ENCODE measurements at places on chromosomes 11 and 22.

DNA sequence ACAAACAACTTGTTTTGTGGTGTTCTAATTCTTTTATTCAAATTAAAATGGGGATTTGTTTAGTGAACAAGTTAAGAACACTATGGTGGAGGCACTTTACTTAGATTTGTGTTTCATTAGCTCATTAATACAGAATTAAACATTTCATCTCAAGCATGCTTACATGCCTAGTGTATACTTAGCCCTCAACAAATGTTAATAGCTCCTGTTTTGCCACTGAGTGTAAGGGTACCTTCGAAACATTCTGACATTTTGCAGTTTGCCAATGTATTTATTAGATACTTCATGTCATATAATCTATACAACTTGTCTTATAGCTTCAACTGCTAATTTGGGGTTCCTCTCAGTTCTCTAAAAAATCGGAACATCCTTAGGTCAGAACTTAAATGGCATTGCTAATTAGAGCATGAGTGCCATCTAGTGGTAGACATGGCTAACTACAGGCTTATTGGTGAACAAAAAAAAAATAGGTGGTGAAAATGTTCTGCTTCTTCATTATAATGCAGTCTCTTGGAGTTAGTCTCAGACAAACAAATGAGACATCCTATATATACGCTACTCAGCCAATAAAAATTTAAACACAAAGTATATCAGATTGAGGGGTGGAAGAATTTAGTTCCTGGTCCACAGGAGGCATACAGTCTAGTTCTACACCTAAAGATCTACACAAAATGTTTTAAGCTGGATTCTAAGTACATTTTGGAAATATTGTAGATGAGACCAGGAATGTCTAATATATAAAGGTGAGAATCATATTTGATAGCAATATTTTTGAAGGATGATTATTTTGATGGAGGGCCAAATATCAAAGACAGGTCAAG, 4.9 kb upstream of the CNTN5 start:
- DNase-seq, result no peak

DNA sequence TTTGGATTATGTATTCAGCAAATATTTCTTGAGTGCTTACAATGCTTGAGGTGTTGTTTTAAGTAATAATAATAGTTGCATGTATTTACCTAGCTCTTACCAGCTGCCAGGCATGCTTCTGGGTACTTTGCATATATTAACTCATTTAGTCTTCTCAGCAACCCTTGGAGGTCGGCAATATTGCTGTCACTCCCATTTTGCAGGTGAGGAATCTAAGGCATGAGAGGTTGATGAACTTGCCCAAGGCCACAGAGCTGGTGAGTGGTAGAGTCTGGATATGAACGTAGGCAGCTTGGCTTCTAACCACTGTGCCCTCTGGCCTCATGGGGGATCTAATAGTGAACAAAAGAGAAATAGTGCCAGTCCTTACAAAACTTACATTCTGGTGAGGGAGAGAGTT, 92.9 kb downstream of the PARVA start:
- no peak for DNase-seq

- no peak for DNase-seq
These were observed 103.2 kb upstream of the ANO3 start for GRCh38 chr11:26228778-26229177.

DNA sequence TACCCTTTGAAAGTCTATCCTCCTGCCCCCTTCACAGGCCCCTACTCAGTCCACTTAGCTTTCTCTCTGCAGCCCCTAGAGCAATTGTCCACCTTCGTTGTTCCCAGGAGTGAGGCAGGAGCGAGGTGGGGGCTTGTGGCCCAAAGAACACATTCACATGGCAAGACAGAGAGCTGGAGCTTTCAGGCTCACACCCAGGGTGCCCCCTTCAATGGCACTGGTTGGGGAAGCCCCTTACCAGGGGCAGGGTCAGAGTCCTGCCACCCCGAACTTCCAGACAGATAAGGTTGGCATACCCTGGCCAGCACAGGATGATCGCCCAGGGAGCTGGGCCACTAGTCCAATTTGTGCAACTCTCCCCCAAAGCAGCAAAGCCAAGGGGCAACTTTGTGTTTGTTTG, 6.2 kb upstream of the SLC5A4 start:
- DNase-seq, result no peak

DNA sequence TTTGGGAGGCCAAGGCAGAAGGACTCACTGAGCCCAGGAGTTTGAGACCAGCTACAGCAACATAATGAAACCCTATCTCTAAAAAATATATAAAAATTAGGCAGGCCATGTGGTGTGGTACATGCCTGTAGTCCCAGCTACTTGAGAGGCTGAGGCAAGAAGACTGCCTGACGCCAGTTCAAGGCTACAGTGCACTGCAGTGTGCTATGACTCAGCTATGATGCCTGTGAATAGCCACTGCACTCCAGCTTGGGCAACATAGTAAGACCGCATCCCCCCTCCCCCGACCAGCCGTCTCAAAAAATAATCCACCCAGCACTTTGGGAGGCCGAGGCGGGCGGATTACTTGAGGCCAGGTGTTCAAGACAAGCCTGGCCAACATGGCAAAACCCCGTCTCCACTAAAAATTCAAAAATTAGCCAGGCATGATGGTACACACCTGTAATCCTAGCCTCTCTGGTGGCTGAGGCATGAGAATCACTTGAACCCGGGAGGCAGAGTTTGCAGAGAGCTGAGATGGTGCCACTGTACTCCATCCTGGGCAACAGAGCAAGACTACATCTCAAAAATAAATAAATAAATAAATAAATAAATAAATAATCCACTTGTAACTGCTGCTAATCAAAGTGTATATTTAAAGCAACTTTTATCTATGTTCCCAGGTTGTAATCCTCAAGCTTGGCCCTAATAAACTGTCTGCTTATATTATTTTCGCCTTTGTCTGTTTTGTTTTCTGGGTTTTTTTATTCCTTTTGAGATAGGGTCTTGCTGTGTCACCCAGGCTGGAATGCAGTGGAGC, 7.8 kb downstream of the HPS5 start:
- DNase-seq, result no peak

DNA sequence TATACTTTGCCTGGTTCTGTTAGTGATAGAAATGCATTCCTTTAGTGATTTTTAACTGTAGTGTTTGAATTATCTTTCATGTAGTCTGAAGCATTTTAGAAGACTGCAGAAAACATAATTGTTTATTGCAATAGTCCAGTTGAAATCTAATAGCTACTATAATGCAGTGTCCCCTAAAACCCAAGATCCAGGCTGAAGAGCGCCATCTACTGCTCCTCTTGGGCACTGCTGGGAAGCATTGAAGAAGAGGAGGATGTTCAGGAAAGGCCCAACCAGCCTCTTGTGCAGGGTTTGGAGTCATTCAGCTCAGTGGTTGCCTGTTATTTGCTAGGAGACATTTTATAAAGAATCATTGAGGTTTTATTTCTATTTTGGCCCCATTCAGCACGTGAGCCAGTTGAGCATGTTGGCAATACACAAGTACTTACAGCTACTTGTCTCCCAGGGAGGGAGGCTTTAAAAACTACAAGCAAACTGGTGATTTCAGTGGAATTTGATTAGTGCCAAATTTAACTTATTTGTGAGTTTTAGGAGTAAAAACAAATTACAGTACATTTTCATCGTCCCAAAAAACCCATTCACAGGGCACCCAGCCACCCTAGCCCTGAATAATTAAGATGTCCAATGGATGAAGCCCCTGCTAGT, 74.9 kb upstream of the HORMAD2 start:
- DNase-seq, result no peak

DNA sequence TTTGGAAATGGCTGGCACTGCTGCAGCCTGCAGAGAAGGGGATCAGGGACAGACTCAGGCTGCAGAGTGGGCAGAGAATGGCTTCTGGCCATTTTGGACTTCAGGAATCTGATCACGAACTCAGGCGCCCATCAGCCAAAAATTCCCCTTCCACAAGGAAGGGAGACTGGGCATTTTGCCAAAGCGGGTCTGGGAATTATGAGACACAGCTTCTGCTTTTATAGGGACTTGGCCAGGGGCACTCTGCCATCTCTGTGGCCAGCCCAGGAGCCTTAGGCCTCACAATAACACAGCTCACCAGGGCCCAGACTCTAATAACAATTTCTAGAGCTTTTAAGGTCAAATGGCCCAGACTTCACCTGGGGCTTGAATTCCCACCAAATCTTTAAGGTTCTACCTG, 74.7 kb downstream of the CHST1 start:
- DNase-seq, result no peak

- no peak for DNase-seq
These were observed 100.1 kb downstream of the ATXN10 start for GRCh38 chr22:45771711-45772110.

- DNase-seq, result no peak
These were observed 6.1 kb downstream of the ARVCF start for GRCh38 chr22:20010307-20011122.

- DNase-seq, result no peak
These were observed 67.3 kb downstream of the PDE2A start for GRCh38 chr11:72606748-72607468.

DNA sequence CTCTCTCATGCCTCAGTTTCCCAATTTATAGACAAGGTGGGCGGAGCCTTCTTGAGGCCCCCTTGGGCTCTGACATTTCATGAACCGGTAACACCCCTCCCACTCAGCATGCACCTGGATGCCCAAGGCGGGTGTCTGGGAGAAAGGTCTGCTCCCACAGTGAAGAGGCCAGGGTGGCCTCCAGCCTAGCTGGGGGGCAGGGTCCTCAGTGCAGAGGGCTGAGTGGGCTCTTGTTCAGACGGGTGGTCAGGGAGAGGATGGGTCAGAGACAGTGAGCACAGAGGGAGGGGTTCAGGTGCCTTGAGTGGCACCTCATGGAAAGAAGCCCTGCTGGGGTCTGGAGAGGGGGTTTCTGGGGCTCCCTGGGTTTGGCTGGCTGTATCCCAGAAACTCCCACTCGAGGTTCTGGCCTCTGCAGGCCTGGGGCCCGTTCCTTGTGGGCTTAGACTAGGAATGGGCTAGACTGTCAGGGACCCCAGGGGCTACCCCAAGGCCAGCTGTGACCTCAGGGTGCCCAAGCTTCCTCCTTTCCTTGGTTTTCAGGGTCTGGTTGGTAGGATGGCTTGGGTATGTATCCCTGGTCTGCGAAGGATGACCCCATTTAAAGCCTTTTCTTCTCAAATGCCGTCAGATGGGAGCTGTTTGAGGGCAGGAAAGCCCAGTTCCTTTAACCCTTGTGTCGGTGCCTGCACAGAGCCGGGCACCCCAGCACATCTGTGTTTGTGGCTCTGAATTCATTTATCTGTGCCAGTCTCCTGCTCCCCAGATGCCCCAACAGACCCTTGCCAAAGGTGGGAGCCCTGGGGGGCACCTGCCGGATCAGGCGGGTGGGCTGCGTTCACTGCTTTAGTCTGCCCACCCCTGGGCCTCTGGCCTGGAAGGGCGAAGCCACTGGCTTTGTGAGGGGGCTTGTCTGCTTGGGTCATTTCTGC, 1.2 kb downstream of the SYNGR1 start:
- DNase-seq, result no peak
